ENCODE measurements at places on chromosomes 1 and 21.

- DNase-seq = peak; percentile 42
These were observed 729 bp downstream of the APP start for GRCh38 chr21:26169611-26170470.

DNA sequence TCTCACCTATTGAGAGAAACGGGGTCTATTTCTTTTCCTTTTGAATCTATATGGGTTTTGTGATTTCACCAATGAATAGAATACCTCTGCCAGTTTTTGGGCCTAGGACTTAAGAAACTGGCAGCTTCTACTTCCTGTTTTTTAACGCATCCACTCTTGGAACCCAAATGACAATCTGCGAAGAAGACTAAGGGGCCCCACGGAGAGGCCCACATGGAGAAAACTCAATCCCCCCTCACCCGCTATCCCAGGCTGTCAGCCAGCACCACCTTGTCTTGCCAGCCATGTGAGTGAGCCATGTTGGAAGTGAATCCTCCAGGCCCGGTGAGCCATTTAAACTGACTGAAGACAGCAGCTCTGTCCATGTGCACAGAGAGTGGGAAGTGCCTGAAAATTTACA, 3.6 kb upstream of the HENMT1 start:
- DNase-seq = no peak

GRCh38 chr1:84208935-84209334, 64.9 kb downstream of the PRKACB start:
- DNase-seq = no peak

DNA sequence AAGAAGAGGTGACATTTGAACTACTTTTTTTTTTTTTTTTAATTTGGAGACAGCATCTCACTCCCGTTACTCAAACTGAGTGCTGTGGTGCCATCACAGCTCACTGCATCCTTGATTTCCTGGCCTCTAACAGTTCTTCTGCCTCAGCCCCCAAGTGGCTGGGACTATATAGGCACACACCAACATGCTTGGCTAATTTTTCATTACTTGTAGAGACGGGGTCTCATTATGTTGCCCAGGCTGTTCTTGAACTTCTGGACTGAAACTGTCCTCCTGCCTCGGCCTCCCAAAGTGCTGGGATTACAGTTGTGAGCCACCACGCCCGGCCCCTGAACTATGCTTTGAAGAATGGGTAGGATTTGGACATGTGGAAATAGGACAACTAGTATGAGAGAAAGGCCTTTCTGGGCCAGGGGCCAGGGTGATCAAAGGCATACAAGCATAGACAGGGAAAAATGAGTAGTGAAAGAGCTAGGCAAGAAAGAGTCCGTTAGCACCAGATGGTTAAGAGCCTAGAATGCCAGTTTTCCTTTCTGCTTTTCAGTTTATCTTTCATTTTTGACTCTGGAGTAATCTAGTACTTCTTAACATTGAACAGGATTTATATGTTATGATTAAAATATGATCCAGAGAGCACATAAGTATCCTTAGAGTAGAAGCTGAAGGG, 6.3 kb downstream of the RABGAP1L start:
- no peak for DNase-seq

- DNase-seq = no peak
These were observed 360.5 kb downstream of the HLX start for GRCh38 chr1:221239792-221240191.

GRCh38 chr1:232423591-232423990, 206.3 kb downstream of the SIPA1L2 start:
- DNase-seq = no peak

- no peak for DNase-seq
These were observed 174.2 kb downstream of the RUNX1 start for GRCh38 chr21:34874684-34875513.

- no peak for DNase-seq
These were observed 38.8 kb upstream of the GPR153 start for GRCh38 chr1:6299557-6300165.

DNA sequence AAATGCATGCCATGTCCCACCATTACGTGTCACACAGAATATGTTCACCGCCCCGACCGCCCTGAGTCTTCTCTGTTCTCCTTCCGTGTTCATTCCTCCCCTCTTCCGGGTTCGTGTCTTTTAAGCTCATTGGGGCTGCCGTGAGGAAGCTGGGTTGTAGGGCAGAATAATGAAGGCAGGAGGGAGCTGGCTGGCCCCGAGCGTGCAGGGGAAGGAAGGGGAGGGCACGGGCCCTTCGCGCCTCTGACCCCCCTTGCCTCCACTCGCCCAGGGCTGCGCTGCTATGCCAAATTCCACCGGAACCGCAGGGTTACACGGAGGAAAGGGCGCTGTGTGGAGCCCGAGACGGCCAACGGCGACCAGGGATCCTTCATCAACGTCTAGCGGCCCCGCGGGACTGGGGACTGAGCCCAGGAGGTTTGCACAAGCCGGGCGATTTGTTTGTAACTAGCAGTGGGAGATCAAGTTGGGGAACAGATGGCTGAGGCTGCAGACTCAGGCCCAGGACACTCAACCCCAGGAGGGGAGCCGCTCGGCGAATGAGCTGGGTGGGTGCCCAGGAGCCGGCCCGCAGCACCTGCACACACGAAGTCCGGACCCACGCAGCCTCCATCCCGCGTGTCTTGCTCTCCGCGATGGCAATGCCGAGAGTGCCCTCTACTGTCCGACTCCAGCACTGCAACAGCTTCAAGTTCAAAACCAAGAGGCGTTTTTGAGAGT, 16.5 kb upstream of the AGTRAP start:
- peak; percentile 69 for DNase-seq

DNA sequence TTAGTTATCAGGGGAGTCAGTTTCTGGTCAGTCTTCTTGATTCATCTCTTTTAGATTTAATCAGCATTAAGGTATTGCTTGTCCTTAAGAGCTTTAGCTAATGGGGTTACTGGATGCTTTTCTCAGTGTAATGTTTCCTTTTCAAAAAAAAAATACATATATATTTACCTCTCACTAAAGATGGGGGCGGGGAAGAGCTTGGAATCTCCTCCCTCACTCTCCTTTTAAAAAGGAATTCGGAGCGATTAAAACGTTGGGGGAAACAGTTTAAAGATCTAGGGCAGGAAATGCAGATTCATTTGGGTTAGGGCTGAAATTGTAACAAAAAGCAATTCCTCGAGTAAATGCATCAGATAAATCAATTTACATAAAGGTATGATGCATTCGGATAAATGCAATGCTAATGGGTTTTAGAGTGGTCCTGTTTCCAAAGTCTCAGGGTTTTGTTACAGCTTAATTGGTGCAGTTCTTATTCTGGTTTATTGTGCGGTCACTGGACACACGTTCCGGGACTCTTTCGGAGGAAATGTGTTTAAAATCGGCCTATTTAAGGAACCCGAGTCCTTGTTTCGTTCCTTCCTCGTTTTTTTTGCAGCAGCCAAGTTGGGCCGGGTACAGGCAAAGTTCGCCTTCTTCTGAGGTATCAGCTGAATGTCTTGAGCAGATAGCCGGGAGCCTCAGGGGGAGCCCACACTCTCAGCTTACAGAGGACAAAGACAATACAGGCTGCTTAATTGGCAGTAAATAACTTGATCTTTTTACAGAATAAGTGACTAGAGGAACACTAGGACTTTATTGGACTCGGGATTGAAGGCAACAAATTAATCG, 1.6 kb downstream of the LMO4 start:
- no peak for DNase-seq

DNA sequence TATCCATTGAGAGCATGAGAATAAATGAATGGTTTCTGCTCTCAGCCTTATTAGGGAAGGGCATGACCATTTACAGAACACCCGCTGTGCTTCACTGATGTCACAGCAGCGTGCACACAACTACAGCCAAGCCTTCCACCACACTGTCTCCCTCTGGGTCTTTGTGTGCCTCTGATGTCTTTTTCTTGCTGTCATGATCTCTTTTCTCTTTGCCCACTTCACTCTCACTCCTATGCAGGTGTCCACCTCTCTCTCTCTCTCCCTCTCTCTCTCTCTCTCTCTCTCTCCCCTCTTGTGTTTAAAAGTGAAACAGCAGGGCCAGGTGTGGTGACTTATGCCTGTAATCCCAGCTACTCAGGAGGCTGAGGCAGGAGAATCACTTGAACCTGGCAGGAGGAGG, 232.5 kb upstream of the JUN start:
- DNase-seq = no peak

- no peak for DNase-seq
These were observed 56.0 kb downstream of the RUNX3 start for GRCh38 chr1:24874056-24874455.

- DNase-seq = no peak
These were observed 141.1 kb upstream of the MAP1LC3C start for GRCh38 chr1:242139986-242140385.

- peak; percentile 79 for DNase-seq
These were observed 77.4 kb downstream of the ACBD6 start for GRCh38 chr1:180424848-180425457.

DNA sequence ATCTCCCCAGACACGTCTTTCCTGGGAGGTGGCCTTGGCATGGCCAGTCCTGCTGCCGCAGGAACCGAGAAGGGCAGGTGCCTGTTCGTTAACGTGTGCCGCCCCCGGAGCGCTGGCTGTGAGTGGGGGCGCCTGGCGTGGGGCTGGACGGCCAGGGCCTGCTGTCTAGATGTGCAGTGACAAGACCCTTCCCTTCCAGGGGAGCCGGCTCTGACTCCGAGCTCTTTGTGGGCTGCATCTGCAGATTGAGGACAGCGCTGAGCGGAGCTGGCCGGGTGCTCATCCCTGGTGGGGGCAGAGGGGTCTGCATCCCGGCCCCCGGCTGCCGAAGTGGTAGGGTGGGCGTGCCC, 13.0 kb downstream of the COL18A1 start:
- DNase-seq = no peak

- DNase-seq = no peak
These were observed 127.6 kb upstream of the DAB1 start for GRCh38 chr1:57551476-57551875.

DNA sequence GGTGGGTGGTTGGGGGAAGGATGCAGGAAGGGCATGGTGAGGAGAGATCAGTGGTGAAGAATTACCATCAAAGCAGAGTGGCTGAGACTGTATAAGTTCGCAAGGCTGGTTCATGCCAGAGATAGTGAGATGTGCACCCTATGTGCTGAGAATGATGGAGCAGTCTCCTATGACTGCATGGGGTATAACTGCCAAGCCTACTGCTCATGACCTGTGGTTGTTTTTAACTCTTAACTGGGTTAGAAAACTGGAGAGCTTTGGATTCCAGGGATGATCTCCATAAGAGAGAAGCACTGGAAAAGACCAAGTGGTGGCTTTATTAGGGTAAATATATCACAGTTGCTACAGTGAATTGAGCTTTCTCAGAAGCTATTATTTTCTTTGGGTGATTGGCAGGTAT, 16.2 kb downstream of the WNT2B start:
- DNase-seq = no peak

- DNase-seq = no peak
These were observed 174.3 kb upstream of the LMO4 start for GRCh38 chr1:87154384-87154783.

DNA sequence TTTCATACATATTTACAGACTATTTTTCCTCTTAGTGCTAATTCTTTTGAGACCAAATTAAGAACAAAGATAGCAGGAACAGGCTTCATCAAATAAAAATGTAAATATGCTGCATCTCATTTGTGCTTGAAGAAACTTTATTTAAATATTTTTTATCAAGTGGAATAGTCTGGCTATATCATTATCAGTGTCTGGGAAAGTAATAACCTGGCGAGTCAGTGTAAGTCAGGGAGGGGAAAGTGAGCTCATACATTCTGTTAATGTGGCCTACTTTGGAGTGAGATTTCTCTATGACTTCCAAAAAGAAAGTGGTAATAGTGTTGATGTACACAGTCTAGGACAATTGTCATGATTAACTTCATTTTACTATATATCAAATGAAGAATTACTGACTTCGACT, 1045.1 kb downstream of the ADGRL2 start:
- no peak for DNase-seq

GRCh38 chr21:44800971-44801467, 601 bp downstream of the UBE2G2 start:
- DNase-seq = no peak
